ENCODE measurements at places on chromosomes 3 and 15.

GRCh38 chr3:188196232-188196990 is 42.5 kb downstream of the LPP start:
- DNase-seq = no peak

GRCh38 chr3:29890801-29891200 is 609.9 kb downstream of the RBMS3 start:
- no peak for DNase-seq

GRCh38 chr15:36330598-36330997 is 248.8 kb upstream of the CDIN1 start:
- DNase-seq = no peak

GRCh38 chr3:58628823-58629562 is 37.6 kb downstream of the FAM3D start:
- no peak for DNase-seq

GRCh38 chr3:69568458-69568857 is 170.8 kb upstream of the MITF start:
- DNase-seq = no peak

GRCh38 chr3:32632533-32633265 is 52.3 kb upstream of the CNOT10 start:
- DNase-seq = no peak

Measured in T follicular helper cell (primary cell).